WTC11 (cell line): ENCODE measurements at places on chromosomes 2 and 18.

GRCh38 chr2:15672961-15673918, 81.6 kb downstream of the DDX1 start:
- no peaks in the 10 kb centered on the region; the same call in 1 of the 2 replicates for H3K36me3 ChIP-seq
- no peaks in the 10 kb centered on the region; the same call in 1 of the 2 replicates for H3K27me3 ChIP-seq
- H3K27ac ChIP-seq = no peak overlapping the region
- no peak for DNase-seq
- H3K4me3 ChIP-seq = no peak overlapping the region

- H3K36me3 ChIP-seq = peaks cover 7% of the 10 kb centered on the region
- peaks cover 59% of the 10 kb centered on the region for H3K4me1 ChIP-seq
- peak overlapping the region; percentile 58 for H3K27ac ChIP-seq
- DNase-seq = no peak
- peak overlapping the region; percentile 83 for H3K4me3 ChIP-seq
- no peaks in the 10 kb centered on the region; the same call in 1 of the 2 replicates for H3K27me3 ChIP-seq
Measured at GRCh38 chr18:23137788-23138216, 2.5 kb downstream of the CABLES1 start.

GRCh38 chr2:24469148-24469650, 21.9 kb upstream of the NCOA1 start:
- H3K4me3 ChIP-seq = no peak overlapping the region
- no peaks in the 10 kb centered on the region for H3K27me3 ChIP-seq
- DNase-seq = no peak

DNA sequence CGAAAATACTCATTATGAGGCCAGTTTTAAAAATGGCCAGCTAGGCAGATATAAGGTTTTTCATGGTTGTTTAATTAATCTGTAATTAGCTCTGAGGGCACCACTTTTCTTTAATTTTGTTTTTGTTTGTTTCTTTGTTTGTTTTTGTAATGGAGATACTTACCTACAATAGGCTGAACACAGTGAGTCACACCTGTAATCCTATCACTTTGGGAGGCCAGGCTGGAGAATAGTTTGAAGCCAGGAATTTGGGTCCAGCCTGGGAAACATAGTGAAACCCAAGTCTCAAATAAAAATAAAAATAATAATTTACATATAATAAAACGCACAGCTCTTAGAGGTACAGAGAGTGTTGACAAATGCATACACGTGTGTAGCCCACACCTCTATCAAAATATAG, 56.8 kb upstream of the MSH2 start:
- H3K27ac ChIP-seq = peak overlapping the region; percentile 100
- H3K36me3 ChIP-seq = peaks cover 13% of the 10 kb centered on the region
- peak overlapping the region; percentile 86 for H3K4me3 ChIP-seq
- H3K27me3 ChIP-seq = no peaks in the 10 kb centered on the region
- no peak for DNase-seq
- peaks cover 39% of the 10 kb centered on the region for H3K4me1 ChIP-seq

- DNase-seq = no peak
- no peak overlapping the region for H3K27ac ChIP-seq
- H3K4me1 ChIP-seq = peaks cover 3% of the 10 kb centered on the region
Measured at GRCh38 chr2:170878066-170878465, 51.0 kb upstream of the GORASP2 start.

DNA sequence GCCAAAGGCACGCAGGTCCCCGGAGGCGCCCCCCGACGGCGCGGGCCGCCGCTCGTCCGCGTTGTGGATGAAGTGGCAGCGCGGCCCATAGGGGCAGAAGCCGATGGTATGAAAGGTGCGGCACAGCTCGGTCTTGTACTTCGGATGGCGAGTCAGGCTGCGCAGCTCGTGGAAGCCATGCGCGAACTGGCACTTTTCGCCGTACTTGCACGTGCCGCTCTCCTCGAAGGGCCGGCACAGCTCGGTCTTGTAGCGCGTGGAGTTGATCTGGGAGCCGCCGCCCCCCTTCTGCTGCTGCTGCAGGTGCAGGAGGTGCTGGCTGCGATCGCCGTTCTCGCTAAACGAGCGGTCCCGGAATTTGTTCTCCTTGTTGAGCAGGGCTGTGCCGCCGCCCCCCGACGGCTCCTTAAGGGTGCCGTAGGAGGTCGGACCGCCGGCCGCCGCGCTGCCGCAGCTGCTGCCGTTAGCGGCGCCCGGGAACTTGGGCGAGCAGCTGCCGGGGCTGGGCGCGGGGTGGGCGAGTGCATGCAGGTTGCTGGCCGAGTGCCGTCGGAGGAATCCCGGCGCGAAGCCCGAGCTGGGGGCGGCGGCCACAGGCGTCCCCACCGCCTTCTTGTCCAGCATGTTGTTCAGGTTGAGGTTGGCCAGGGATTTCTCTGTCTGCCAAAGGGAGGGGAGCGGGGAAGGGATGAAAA, 1.2 kb downstream of the ZFP36L2 start:
- peaks cover 15% of the 10 kb centered on the region for H3K36me3 ChIP-seq
- no peaks in the 10 kb centered on the region for H3K27me3 ChIP-seq
- H3K4me1 ChIP-seq = peaks cover 58% of the 10 kb centered on the region
- peak; percentile 48 for DNase-seq
- H3K27ac ChIP-seq = no peak overlapping the region

DNA sequence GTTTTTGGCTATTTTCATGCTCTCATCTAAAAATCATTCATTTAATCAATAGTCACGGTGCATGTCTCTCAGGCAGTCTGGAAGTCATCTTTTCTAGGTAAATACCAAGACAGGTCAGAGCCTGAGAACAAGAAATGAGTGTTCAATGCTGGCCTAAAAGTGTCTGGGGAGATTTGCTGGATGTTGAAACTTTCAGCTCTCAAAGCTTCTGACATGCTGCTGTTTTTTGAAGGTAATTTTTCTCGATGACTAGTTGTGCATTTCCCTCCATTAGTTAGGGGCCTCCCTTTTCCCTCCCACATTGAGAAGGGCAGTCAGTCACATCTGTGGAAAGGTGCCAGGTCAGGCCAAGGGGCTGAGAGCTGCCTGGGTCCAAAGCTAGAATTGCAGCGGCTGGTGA, 115.6 kb downstream of the LPIN1 start:
- H3K4me3 ChIP-seq = no peak overlapping the region
- H3K27me3 ChIP-seq = peaks cover 5% of the 10 kb centered on the region
- DNase-seq = no peak
- H3K27ac ChIP-seq = no peak overlapping the region
- H3K36me3 ChIP-seq = peaks cover 44% of the 10 kb centered on the region
- H3K4me1 ChIP-seq = peaks cover 19% of the 10 kb centered on the region

- H3K4me3 ChIP-seq = no peak overlapping the region
- peaks cover 21% of the 10 kb centered on the region for H3K4me1 ChIP-seq
- no peak for DNase-seq
- no peak overlapping the region for H3K27ac ChIP-seq
Measured at GRCh38 chr18:56565551-56566345, 72.6 kb downstream of the TXNL1 start.

GRCh38 chr18:42530276-42530675, 575.2 kb downstream of the PIK3C3 start:
- H3K4me3 ChIP-seq = no peak overlapping the region
- H3K4me1 ChIP-seq = no peaks in the 10 kb centered on the region
- H3K27ac ChIP-seq = no peak overlapping the region
- H3K27me3 ChIP-seq = no peaks in the 10 kb centered on the region

- no peaks in the 10 kb centered on the region for H3K36me3 ChIP-seq
- no peak for DNase-seq
- H3K27me3 ChIP-seq = peaks cover 88% of the 10 kb centered on the region
- peaks cover 10% of the 10 kb centered on the region for H3K4me1 ChIP-seq
Measured at GRCh38 chr2:143885461-143885860, 634.5 kb downstream of the ZEB2 start.

- H3K27ac ChIP-seq = no peak overlapping the region
- peaks cover 47% of the 10 kb centered on the region for H3K4me1 ChIP-seq
- H3K4me3 ChIP-seq = peak overlapping the region; percentile 79
Measured at GRCh38 chr2:216693414-216694080, 1.8 kb downstream of the IGFBP5 start.

DNA sequence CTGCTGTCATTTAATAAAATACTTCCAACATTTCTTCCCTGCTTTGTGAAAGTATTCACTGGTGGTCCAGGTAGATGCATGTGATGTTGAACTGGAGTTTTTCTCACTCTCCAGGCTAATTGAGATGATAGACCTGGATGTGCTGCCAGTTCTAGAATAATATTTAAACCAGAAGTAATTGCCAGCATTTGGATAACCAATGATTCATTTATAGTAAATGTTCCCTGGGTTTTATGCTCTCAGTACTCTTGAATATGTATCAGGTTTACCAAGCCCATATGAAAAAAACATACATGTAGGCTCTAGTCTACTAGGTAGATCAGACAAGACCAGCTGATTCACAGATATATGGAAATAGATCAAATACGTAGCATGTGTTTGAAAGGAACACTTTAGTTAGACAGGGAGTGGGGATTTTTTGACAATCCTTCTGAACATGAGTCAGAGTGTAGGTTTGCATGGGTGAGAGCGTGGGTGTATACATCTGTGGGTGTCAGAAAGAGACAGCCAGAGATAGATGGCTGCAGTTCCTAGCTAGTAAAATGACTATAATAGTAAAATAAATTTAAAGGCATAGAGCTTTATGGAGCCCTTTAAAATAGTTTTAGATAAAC, 115.1 kb downstream of the NAB1 start:
- no peak overlapping the region for H3K27ac ChIP-seq
- H3K36me3 ChIP-seq = no peaks in the 10 kb centered on the region
- no peak for DNase-seq
- no peak overlapping the region for H3K4me3 ChIP-seq
- H3K4me1 ChIP-seq = no peaks in the 10 kb centered on the region

DNA sequence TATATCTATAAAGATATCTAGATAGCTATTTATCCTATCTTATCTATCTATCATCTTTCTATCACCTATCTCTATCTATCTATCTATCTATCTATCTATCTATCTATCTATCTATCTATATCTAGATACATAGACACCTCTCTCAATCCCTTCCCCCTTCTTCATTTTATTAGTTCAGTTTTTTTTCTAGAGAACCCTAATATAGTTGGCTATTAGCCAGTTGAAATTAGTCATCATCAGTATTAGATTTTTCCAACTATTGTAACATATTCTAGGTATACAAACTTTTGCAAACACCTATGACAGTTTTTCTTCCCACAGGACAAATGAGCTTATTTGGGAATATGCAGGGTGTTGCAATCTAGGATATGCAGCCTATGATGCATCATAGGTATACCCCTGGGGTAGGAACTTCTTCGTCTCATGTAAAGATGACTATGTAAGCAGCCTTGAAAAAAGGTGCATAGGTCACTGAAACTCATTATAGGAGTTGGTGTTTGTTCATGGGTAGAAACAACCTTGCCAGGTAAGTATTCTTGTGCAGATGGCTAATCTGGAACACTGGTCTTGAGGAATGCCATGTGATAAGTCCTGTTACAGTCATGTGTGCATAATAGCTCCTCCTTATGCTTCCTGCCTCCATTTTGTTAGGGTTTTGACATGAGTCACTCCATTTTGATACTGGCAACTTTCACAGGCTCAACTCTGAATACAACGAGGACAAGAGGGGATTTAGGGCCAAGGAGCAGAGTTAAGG, 160.7 kb upstream of the ZSWIM2 start:
- no peak overlapping the region for H3K27ac ChIP-seq
- no peaks in the 10 kb centered on the region for H3K36me3 ChIP-seq
- DNase-seq = no peak
- no peaks in the 10 kb centered on the region for H3K4me1 ChIP-seq
- H3K27me3 ChIP-seq = no peaks in the 10 kb centered on the region
- H3K4me3 ChIP-seq = no peak overlapping the region

DNA sequence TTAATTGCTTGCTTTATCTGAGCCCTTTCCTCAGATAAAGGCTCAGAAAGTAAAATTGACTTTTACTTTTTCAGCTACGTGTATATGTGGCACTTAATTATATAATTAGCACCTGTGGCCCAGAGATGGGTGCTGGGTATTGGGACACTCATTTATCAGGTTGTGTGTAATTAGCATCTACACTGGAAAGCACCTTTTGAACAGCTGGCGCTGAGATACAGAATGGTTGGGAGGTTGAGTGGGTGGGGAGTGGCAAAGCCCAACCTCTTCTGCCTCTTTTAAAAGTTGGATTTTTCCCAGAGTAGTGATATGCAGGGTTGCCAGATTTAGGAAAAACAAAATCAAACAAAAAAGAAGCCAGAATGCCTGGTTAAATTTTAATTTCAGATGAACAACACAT, 23.9 kb downstream of the SPTBN1 start:
- peaks cover 4% of the 10 kb centered on the region; the same call in 1 of the 2 replicates for H3K27me3 ChIP-seq
- peaks cover 37% of the 10 kb centered on the region for H3K4me1 ChIP-seq
- no peak for DNase-seq
- no peak overlapping the region for H3K4me3 ChIP-seq

GRCh38 chr18:48129621-48130082, 199.2 kb upstream of the SMAD2 start:
- H3K4me3 ChIP-seq = no peak overlapping the region
- H3K36me3 ChIP-seq = no peaks in the 10 kb centered on the region
- DNase-seq = no peak

DNA sequence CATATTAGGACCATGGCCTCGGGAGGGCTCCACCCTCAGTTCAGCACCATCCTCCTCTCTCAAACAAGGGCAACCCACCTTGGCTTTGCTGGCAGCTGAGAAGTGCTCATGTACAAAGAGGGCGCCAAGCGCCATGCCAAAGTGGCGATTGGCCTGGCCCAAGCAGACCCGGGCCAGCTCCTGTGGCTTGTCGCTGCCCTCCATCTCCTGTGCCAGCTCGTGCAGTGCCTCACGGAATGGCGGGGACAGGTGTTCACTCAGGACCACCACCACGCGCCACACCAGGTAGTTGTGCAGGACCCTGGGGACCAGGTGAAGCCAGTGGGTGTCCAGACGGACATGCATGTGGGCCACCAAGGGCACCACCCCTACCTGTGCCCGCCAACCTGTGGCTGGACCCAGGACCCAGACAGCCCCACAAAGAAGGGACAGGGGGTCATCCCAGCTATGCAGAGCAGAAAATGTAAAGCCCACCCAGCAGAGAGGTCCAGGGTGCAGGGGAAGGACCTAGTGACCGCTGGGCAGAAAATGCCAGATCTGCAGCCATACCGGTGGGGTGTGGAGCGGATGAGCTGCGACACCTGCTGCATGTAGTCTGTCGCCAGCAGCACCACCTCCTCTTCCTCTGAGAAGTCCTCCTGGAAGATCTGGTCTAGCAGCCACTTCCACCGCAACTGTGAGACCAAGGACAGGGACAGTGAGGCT, 3.6 kb downstream of the ECEL1 start:
- peaks cover 11% of the 10 kb centered on the region for H3K4me1 ChIP-seq
- DNase-seq = peak; percentile 5
- H3K27ac ChIP-seq = no peak overlapping the region
- H3K4me3 ChIP-seq = no peak overlapping the region

DNA sequence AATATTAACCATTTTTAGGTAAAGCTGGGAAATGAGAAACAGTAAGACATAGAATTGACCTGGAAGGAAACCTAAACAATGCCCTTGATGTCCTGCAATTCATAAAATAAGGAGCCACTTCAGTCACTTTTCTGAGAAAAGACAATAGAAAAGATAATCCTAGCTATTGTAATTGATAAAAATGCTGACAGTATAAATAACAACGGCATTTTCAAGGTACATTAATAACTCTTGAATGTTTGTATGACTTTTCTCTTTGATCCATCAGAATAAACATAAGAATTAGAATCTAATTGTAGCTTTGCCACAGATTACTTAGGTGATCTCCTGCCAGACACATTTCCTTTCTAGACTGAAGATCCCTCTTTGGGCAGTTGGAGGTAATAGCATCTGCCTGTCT, 719.5 kb downstream of the SLC4A3 start:
- no peak for DNase-seq
- no peaks in the 10 kb centered on the region for H3K36me3 ChIP-seq
- no peak overlapping the region for H3K4me3 ChIP-seq
- H3K27me3 ChIP-seq = no peaks in the 10 kb centered on the region
- no peak overlapping the region for H3K27ac ChIP-seq
- H3K4me1 ChIP-seq = peaks cover 4% of the 10 kb centered on the region
